ENCODE measurements at places on chromosomes 5 and 9.

DNA sequence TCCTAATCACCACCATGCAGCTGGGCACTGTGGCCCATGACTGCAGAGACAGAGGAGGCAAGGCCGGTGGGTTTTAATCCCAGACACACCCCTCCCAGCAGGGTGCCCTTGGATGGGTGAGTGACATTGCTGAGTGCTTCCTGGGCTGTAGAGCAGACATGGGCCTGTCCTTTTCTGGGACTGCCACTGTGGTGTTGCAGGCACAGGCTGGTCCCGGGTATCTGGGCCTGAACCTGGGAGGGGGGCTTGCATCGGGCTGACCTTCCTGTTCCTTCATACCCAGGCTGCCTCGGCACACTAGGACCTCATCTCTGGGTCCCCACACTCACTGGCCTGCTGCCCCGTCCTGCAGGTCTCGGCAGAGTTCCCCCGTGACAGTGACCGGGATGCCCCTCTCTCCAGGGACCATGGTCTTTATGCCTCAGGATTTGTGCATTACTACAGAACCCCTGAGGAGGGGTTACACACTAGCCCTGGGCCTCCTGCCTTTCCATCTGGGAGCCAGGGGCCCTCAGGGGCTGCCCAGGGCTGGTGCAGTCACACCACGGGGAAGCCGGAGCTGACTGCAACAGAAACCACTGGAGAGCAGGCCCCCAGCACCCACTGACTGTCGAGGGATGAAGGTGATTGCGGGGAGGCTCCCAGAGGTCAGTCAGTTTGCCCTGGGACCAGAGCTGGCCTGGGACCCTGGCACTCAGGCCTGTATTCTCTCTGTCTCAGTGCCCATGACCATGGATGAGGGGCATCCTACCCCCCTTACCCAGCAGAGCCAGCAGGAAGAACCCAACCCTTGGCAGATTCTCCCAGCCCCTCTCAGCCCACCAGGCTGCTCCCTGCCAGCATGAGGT is 8.9 kb upstream of the SLC25A48 start:
- DNase-seq: no peak

- DNase-seq: no peak
Measured at GRCh38 chr9:123335986-123336329, 20.0 kb upstream of the CRB2 start.

- no peak for DNase-seq
Measured at GRCh38 chr9:88006511-88007290, 32.4 kb upstream of the CDK20 start.

DNA sequence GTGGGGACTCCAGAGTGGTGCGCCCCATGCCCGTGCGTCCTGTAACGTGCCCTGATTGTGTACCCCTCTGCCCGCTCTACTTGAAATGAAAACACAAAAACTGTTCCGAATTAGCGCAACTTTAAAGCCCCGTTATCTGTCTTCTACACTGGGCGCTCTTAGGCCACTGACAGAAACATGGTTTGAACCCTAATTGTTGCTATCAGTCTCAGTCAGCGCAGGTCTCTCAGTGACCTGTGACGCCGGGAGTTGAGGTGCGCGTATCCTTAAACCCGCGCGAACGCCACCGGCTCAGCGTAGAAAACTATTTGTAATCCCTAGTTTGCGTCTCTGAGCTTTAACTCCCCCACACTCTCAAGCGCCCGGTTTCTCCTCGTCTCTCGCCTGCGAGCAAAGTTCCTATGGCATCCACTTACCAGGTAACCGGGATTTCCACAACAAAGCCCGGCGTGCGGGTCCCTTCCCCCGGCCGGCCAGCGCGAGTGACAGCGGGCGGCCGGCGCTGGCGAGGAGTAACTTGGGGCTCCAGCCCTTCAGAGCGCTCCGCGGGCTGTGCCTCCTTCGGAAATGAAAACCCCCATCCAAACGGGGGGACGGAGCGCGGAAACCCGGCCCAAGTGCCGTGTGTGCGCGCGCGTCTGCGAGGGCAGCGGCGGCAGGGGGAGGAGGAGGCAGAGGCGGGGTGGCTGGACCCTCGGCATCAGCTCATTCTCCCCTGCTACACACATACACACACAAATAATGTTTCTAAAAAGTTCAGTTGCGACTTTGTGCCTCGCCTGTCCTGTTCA is 668 bp downstream of the GLIS3 start:
- peak; percentile 28 for DNase-seq

- DNase-seq: no peak
Measured at GRCh38 chr5:34790069-34790468, 48.9 kb upstream of the TTC23L start.

GRCh38 chr5:90877049-90877448 is 318.5 kb downstream of the ADGRV1 start:
- no peak for DNase-seq

GRCh38 chr5:140360101-140360500 is at the start of gene SLC4A9:
TSS of gene SLC4A9 (plus strand) at chr5:140360194. CDS start at chr5:140360237, 43 bp downstream.
- no peak for DNase-seq

DNA sequence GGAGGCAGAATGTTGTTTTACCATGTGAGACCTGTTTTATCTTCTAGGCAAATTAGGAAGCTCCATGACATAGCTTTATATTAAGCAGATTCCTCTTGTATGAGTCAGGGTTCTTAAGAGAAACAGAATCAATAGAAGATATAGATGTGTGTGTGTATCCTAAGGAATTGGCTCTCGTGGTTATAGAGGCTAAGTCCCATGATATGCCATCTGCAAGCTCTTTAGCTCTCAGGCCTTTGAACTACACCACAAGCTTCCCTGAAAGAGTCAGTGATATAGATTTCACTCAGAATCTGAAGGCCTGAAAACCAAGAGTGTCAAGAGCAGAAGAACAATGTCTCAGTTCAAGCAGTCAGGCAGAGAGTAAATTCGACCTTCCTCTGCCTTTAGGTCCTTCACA is 365.8 kb upstream of the ZNF608 start:
- no peak for DNase-seq

Data from stimulated activated CD4-positive, alpha-beta T cell treated with anti-CD3 and anti-CD28 coated beads, Interleukin-12 subunit alpha, Interleukin-12 subunit beta, amount 100 ng/mL, for 24 hours (primary cell).